IPS DF 19.7 (cell line): ENCODE measurements at places on chromosomes 5 and 9.

- DNase-seq, result no peak
Observed at GRCh38 chr5:36694351-36694750, 87.9 kb downstream of the SLC1A3 start.

GRCh38 chr9:111597852-111598732, 1.4 kb downstream of the PTGR1 start:
- DNase-seq, result peak; percentile 52

DNA sequence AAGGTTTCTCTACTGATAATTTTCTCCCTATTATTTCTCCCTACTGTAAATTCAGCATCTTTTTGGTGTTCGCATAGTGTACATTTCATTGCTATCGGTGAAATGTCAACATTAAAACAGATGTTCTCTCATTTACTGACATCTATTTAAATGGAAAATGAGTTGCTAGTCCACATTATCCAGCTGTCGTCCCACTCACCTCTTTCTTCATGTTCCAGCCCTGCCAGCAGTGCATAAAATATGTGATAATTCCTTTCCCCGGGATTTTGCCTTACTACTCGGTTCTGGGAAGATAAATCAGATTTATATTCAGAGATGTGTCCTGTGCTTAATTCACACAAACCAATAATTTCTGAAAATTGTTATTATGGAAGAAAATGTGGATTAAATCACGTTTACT, 155.8 kb downstream of the MYO10 start:
- no peak for DNase-seq

DNA sequence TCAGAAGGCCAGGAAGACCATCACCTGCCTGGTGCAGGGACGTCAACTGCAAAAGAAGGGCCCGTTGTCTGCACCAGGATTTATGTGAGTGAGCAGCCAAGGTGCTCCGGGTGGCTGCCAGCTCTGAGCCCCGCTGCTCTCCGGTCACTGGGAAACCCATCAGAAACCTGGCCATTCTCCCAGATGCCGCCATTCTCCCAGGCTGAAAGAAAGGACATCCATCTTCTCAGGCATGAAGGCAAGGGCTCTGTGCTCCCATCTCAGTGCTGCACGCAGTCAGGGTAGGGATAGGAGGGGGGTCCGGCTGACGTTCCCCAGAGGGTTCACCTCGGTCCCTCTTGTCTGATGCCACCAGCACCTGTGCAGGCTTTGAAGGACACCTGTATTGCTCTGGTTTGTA, 158.4 kb downstream of the ERCC6L2 start:
- DNase-seq, result no peak

- no peak for DNase-seq
Observed at GRCh38 chr5:14574096-14574495, 7.5 kb upstream of the OTULINL start.

- DNase-seq, result no peak
Observed at GRCh38 chr5:107670087-107670931, 428 bp downstream of the EFNA5 start.

GRCh38 chr5:129770024-129770820, 22.3 kb downstream of the MINAR2 start:
- no peak for DNase-seq
